ENCODE measurements at places on chromosomes 7 and 10.
A peak's percentile ranks its signal among the peaks of the same experiment; 100 is the strongest.

DNA sequence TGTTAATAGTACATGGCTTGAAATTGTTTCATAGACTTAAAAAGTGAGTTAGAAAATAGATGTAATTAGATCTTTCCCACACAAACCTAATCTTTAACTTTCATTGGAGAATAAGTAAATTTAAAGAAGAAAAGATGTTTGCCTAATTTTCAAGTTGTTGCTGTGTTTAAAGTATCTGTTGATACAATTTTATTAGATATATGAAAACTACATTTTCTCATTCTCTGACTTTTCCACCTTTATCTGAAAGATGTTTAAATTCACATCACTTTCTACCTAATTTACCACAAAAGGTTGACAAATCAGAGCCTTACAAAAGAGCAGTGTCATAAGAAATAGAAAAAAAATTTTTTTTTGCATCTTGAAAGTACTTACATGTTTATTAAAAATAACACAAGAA lies 45.8 kb downstream of the SHOC2 start:
- no peak for DNase-seq

GRCh38 chr7:80902716-80903308 lies 16.0 kb downstream of the SEMA3C start:
- DNase-seq = no peak

GRCh38 chr7:53383131-53383530 lies 347.7 kb downstream of the POM121L12 start:
- peak; percentile 3 for DNase-seq

DNA sequence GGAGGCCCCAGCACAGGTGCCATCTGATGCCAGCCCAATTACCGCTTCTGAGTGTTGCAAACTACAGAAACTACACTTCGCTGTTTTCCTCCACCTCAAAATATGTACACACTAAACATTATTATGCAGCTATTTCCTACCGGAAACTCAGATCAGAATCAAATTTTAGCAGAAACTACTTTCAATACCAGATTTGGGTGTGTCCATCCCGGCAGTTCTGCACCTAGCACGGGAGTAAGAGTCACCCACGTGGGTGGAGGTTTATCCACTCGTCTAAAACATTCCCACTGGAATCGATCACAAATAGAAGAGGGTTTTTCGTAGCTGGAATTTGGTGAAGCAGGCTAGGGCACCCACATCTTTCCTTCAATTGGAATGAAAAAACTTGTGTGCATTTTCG lies 214.4 kb upstream of the PRKCQ start:
- no peak for DNase-seq

GRCh38 chr7:30728591-30729100 lies 23.3 kb upstream of the INMT start:
- DNase-seq = no peak

GRCh38 chr10:36351159-36351558 lies 709.1 kb upstream of the FZD8 start:
- no peak for DNase-seq

GRCh38 chr10:101529207-101529606 lies 58.9 kb downstream of the POLL start:
- no peak for DNase-seq

DNA sequence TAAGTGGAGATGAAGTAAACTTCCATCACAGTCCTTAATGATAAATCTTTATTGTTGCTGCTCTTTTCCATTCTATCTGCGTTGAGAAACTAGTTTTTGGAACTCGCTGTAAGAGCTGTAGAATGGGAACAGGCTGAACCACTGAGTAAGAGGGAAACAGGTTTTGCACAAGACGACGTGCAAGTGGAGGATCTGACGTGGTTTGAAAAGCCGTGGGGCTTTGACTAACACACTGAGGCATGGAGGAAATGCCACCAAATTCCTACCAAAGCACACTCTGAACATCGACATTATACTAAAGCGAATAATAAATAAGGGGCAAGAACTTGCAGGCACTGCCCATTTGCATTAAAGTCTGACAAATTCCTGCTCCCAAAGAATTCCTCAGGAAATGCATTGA lies 160.6 kb downstream of the KLF6 start:
- peak; percentile 97 for DNase-seq

GRCh38 chr7:97215556-97215955 lies 98.1 kb downstream of the SDHAF3 start:
- DNase-seq = no peak

GRCh38 chr7:102182016-102182415 lies 104.7 kb upstream of the SH2B2 start:
- no peak for DNase-seq

GRCh38 chr10:114623661-114624294 lies 34.3 kb downstream of the ABLIM1 start:
- peak; percentile 84 for DNase-seq

DNA sequence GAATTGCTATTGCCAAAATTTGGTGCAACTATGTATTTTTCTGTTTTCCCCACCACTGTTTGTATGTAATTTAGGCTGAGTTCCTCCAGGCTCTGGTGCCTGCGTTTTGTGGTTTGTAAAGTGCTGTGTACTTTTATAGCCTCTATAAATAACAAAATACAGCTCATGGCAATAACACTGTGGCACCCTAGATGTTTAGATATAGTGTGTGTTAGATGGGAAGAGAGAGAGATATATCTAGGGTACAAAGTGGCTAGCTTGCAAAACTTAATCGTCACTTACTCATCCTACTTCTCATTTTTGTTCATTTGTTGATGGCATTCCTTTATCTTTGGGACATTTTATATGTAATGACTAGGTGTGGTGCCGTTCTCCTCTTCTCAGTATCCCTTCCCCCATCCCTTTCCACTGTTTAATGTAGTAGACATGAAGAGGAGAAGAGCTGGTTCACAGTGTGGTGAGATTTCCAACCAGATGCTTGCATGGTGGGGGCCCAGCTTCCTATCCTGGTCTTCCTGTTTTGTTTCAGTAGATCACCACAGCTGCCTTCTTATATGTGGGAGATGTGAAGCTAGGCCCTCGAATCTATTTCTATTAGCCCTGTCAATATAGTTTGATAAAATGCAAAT lies 115.0 kb downstream of the SND1 start:
- DNase-seq = no peak

DNA sequence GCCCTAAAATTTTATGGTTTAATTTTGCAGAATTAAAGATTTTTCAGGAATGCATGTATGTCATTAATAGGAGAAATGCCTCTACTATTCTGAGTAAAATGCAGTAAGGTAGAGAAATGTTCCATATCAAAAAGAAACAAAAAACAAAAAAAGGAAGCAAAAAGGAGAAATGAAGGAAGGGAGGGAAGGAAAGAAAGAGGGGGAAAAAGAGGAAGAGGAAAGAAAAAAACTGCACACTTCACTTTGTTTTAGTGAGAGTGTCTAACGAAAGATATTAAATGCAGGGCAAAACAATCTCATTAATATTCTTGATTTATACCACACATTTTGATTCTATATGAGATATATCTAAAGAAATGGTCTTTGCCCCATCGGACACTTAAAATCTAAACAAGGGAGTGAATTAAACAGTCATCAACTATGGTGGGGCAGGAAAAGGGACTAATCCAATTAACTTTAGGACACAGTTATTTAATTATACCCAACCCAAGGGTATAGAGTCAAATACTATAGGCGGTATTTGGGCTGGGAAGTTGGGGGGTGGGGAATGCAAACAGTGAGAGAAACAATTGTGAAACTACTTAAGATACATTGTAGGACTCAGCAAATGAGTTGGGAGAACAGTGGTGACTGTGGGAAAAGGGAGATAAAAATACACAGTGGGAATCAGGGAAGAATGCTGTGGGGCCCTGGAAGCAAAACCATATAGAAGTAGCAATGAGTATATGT lies 27.0 kb downstream of the IMMP2L start:
- no peak for DNase-seq

DNA sequence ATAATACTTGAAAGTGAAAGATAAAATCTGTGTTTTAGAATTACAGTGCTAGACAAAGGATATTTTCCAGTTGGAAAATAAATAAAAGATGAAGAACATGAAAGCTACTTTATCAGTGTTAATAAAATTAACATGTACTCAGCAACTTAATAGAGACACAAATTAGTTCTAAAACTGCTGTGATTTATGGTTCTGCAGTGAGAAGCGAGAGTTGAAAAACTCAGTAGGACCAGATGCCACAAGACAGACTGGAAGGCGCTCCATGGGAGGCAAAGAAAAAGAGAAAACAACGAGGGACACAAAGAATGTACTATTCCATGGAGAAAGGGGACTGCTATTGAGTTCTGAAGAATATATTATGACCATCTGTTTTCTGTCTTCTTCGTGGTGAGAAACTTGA lies 590.4 kb downstream of the PHTF2 start:
- no peak for DNase-seq

- peak; percentile 24 for DNase-seq
Measured at GRCh38 chr10:65194126-65194525, 1672.9 kb downstream of the REEP3 start.

- no peak for DNase-seq
Measured at GRCh38 chr7:157540606-157541294, 203.9 kb downstream of the DNAJB6 start.

DNA sequence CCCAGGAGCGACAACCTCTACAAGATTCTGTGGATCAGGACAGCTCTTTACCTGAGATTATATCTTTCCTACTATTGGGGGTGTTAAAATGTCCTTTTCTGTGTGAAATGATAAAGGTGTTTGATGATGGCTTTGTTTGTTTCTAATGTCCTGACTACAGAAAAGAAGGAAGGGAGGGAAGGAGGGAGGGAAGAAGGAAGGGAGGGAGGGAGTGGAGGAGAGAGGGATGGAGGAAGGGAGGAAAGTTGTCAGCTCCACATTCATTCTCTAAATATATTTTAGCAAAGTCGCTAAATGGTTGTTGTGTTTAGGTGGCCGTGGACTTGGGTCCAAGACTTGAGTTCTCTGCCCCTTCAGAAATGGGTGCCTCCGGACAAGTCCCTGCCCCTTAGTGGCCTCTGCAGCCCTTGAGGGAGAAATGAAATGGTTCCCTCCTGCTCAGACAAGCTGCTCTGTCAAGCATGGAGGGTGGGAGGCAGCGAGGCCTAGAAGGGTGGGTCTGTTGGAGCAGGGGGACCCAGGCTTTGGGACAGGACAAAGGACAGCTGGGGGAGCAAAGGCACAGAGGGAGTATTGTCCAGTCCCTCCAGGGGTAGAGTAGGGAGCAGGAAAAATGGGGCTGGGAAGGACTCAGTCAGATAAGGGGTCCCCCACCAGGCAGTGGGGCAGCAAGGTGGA lies 4.4 kb downstream of the RGS10 start:
- no peak for DNase-seq

- no peak for DNase-seq
Measured at GRCh38 chr7:104933022-104933421, 81.0 kb upstream of the KMT2E start.

- DNase-seq = no peak
Measured at GRCh38 chr10:124474514-124475070, 13.0 kb downstream of the LHPP start.

- DNase-seq = no peak
Measured at GRCh38 chr7:14271441-14271840, 282.0 kb upstream of the ETV1 start.

DNA sequence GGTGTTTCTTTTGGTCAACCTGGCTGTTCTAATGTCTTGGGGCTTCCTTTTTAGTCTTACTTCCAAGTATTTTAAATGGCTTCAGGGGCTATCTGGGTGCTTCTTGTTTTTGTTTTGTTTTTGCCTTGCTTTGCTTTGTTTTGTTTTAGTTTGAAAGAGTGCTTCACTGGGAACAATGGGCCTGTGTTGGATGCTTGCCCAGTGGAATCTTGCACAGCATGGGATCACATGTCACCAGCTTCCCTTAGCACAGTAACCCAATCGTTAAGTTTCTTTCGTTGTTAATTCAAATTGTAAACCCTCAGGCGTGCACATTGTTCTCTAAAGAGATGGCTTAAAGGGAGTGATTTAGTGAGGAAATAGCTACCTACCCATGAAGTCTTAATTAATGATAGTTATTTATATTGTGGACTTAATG lies 8.9 kb downstream of the COL17A1 start:
- peak; percentile 43 for DNase-seq

GRCh38 chr7:108114117-108114841 lies 15.9 kb downstream of the LAMB4 start:
- no peak for DNase-seq

DNA sequence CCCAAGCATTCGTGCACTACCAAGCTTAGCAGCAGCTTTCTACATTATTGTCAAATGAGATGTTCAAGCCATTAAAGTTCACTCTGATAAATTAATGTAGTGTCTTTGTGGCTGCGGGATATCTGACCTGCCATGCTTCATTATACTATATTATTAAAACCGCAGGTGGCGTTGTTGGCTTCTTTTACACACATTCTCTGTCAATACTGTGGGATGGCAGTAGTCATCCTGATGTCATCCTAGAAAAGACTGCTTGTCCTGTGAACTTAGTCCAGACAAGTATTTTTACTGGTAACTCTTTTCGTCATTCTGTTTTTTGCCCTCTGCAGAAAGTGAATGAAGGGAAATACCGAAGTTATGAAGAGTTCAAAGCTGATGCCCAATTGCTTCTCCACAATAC lies 103.9 kb downstream of the ZMYND11 start:
- DNase-seq = no peak

DNA sequence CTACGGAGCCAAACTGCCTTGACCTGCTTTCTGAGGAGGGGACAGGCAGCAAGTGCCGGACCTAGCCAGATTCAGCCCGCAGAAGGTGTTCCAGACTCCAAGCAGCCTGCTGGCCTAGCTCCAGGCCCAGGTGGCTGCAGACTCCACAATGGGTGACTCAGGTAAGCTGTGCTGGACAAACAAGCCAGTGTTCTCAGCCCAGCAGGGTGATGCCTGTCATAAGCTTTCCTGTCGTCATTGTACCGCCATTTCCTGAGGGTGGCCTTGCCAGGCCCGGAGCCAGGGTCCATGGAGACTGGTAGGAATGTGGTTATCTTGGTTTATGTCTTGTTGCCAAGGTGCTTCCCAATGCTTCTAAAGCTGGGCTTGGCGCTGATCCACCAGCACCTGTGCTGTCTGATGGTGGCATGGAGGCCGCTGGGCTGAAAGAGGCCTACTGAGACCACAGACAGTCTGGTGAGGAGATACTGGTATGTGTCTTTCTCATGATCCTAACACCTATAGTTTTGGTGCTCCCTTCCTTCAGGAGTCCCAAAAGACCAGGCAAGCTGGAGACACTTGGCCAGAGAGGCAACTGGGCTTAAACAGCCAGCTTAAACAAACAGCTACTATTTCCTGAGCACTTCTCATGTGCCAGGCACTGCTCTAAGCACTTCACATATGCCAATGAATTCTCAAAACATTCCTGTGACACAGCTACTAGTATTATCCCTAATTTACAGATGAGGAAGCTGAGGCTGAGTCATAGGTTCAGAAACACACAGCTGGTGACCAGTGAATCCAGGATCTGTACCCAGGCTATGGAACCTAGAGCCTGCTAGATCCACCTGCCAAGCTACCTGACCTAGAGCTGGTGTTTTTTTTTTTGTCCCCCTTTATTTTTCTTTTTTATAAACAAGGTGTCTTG lies 42.0 kb downstream of the ZC3HC1 start:
- DNase-seq = peak; percentile 40

GRCh38 chr7:101631224-101631714 lies 2.2 kb upstream of the MYL10 start:
- DNase-seq = no peak
